ENCODE measurements at places on chromosomes 3 and 15.

DNA sequence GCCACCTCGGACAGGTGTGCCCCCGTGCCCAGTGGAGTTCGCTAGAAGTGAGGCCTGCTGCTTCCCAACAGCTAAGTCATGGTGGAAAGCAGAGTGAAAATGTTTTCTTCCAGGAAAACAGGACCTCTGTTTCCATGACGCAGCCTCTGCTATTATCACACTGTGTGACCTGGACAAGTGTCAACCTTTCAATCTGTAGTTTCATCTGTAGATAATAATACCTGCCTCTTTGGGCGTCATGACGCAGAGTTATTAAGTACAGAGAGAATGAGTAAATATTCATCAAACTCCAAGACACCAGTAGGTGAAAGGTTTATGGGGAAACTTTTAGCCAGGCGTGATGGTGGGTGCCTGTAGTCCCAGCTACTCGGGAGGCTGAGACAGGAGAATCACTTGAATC, 62.3 kb downstream of the TMEM44 start:
- no peak for DNase-seq

- DNase-seq: no peak
These were observed 12.3 kb upstream of the PLD1 start for GRCh38 chr3:171822431-171823106.

DNA sequence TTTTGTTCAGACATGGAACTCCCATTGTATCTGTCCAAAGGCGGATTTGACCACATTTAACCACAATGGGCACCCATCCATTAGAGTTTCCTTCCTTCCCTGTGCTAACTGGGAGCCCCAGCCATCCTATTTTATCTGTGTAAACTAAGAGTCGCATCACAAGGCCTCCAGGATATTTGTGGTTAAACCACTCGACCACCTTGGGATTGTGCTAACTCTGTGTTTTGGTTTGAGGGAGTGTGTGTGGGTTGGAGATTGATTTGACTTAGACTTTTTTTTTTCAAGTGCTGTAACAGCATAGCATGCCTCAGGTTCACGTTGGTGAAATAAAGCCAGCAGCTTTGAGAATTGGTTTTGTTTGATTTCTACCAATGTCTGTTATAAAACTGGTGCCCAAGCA, 100.4 kb upstream of the TP63 start:
- no peak for DNase-seq

DNA sequence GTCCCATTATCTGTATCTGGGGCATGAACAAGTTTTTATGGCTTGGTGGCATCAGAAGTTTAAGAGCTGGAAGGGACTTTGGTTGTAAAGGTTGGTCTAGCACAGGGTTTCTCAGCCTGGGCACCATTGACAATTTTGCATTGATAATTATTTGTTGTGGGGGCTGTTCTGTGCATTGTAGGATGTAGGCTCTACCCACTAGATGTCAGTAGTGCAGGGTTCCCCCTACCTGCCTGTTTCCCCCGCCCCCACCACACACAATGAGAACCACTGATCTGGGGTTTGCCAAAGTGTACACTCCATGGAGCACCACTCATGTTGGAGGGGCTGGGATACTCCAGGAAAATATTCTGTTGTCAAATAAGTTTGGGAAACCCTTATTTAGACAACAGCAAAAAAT, 42.7 kb downstream of the PLCL2 start:
- no peak for DNase-seq

DNA sequence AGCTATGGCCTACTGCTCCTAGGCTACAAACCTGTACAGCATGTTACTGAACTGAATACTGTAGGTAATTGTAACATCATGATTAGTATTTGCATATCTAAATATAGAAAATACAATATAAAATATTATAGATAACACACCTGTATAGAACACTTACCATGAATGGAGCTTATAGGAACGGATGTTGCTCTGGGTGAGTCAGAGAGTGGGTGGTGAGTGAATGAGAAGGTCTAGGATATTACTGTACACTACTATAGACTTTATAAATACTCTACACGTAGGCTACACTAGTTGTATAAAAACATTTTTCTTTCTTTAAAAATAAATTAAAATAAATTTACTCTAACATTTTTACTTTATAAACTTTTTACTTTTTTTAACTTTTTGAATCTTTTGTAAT, 224.0 kb upstream of the CBLB start:
- no peak for DNase-seq

- DNase-seq: no peak
These were observed 4.4 kb downstream of the ITIH3 start for GRCh38 chr3:52798978-52799476.

DNA sequence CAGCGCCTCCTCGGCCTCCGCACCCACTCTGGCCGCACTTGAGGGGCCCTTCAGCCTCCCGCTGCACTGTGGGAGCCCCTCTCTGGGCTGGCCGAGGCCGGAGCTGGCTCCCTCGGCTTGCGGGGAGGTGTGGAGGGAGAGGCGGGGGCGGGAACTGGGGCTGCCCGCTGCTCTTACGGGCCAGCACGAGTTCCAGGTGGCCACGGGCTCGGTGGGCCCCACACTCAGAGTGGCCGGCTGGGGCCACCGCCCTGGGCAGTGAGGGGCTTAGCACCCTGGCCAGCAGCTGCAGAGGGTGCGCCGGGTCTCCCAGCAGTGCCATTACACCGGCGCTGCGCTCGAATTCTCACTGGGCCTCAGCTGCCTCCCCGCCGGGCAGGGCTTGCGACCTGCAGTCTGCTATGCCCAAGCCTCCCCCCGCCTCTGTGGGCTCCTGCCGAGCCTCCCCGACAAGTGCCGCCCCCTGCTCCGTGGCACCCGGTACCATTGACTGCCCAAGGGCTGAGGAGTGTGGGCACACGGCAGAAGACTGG, 167.1 kb upstream of the PLSCR5 start:
- DNase-seq: no peak

GRCh38 chr3:32245200-32245599, 6.7 kb downstream of the CMTM8 start:
- DNase-seq: no peak

DNA sequence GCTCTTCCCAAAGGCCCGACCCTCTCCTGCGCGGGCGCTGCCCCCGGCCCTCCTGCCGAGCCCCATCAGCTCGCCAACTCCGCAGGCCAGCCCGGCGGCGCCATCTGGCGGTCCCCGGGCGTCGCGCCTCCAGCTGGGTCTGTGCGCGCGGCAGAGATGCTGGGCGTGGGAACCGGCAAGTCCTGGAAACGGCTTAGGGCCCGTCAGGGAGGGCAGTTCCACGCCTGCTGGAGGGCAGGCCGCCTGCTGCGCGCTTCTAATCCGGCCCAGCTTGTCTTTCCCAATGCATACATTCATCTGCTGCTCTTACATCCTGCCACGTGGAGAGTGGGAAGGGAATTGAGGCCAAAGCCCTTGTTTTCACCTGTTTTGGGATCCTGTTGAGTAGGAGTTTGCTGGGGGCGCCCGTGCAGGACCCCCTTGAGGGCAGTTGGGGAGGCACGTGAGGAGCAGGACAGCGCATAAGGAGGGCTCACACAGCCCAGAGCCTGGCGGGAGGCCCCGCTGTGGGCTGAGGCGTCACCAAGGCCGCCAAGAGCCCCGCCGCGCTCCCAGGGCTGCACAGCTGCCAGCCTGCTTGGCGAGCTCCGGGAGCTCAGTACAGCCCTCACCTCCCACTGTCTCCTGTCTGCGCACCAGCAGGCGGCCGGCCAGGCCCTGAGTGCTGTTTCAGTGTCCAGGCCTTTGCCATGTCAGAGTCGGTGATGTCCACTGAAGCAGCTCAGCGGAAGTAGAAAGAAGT, 165.6 kb downstream of the NSMCE3 start:
- peak; percentile 93 for DNase-seq

DNA sequence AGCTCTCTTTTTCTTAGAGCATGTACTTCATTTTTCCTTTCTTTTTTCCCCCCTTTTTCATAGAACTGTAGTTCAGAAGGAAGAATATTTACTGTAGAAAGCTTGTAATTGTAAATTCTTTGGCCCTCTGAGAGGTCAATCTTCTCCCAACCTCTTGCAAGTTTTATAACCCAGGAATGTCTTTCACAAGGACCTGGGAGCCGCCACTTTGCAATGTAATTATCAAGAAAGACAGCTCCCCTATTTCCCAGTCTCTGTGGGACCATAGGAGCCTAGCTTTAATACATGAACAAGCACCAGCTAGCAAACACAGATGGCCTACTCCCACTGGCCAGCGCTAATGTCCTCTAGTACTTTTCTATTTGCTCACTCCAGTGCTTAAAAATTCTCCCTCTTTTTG, 51.4 kb downstream of the NFKBIZ start:
- DNase-seq: peak; percentile 12

GRCh38 chr15:92693691-92694331, 38.2 kb upstream of the FAM174B start:
- no peak for DNase-seq

DNA sequence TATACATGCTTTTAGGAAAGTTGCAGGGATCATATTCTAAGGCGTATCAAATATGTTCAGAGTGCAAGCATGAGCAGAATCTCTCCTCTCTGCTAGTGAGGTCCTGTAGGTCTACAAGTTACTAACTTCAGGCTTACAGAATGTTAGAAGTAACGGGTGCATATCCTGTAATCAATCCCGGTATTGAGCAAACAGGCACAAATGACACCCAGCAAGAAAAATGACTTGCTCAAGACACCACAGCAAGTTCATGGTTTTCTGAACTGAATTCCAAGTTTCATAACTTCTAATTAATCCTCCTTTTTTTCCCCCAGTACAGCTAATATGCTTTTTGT, 353.9 kb upstream of the TPRG1 start:
- DNase-seq: no peak

DNA sequence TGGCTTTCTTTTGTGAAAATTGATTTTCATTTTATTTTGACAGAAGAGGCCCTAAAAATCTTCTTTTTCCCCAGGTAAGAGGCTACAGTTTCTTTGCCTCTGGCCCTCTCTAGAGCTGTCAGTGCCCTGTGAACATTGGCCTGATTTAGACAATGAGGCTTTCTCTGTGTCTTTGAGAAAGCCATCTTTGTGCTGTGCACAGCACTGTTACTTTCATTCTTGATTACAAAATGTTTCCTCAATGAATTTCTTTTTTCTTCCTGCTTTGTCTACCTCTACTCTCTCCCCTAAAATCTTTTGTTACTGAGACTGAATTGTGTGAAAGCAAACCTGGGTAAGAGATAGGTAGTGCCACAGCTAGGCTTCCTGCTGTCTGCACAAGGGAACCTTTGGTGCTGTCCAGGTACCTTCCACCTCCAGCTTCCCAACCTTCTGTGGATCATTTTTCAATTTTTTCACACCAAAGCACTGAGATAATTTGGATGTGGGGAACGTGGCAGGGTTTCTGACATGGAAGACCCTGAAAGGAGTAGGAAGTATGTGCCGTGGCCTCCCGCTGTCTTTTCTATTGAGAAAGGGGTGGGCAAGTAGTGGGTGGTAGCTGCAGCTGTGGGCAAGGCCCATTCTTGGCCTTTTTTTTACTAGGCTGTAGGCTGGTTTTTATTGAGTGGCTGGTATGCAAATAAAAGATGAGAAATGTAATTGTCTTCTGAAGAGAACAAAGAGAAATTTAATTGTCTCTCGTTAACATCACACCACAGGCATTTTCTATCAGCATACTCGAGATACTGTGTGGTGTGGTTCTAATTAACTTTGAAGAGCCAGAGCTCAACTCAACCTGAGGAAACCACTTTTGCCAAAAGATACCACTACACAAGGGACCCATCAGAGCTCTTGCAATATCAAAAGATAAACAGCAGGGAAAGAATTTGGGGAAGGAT, 21.0 kb downstream of the RAB8B start:
- peak; percentile 31 for DNase-seq

DNA sequence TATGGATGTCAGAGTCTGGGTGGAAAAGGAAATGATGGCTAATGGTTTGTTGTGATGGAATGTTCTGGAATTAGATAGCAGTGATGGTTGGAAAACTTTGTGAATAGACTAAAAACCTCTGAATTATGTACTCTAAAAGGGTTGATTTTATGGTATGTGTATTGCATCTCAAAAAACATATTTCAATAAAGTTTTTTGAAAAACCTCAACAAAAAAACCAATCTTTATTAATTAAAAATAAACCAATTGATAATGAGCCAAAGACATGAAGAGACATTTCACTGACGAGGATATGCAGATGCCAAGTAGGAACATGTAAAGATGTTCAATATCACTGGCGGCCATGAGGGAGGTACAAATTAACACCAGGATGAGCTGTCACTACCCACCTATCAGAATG, 70.0 kb upstream of the STIMATE start:
- DNase-seq: no peak

DNA sequence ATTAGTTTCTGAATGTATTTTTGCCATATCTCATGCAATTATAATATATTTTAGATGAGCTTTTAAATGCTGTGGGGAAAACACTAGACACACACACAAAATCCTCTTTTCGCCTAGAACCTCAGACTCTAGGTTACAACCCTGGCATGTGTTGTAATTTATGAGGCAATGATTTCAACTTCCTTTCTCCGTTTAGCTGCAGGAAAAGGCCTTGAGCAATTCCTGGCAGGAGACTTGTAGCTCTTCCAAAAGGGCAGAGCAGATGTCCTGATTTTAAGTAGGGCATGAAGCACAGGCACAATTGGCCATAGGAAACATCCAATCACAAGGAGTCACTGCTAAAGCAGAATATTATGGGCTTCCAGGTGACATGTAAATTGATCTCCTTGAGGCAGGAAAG, 82.0 kb downstream of the GPR156 start:
- DNase-seq: peak; percentile 91

- DNase-seq: no peak
These were observed 18.0 kb downstream of the ZDHHC19 start for GRCh38 chr3:196193133-196193735.

- DNase-seq: no peak
These were observed 208.4 kb upstream of the TRIM42 start for GRCh38 chr3:140469491-140469890.

DNA sequence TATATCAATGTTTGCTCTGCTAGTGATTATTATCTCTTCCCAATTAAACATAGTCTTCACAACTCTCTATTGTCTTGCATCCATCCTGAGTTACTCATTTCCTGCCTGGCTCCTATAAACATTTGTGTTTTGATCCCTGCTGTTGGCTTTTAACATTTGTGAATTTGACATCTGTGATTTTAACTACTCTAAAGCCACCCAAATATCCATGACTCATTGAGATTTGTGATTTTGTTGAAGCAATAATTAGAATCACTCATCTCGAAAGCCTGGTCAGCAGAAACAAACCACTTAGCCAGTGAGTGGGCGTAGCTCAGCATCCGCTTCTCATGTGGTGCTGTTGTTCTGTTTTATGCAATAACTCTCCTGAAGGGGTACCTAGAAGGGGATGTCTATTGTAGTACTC, 174.3 kb upstream of the ZBTB20 start:
- peak; percentile 89 for DNase-seq

Measured in foreskin fibroblast (primary cell).